Cardiac fibroblast (primary cell): ENCODE measurements at places on chromosomes 7 and 10.

DNA sequence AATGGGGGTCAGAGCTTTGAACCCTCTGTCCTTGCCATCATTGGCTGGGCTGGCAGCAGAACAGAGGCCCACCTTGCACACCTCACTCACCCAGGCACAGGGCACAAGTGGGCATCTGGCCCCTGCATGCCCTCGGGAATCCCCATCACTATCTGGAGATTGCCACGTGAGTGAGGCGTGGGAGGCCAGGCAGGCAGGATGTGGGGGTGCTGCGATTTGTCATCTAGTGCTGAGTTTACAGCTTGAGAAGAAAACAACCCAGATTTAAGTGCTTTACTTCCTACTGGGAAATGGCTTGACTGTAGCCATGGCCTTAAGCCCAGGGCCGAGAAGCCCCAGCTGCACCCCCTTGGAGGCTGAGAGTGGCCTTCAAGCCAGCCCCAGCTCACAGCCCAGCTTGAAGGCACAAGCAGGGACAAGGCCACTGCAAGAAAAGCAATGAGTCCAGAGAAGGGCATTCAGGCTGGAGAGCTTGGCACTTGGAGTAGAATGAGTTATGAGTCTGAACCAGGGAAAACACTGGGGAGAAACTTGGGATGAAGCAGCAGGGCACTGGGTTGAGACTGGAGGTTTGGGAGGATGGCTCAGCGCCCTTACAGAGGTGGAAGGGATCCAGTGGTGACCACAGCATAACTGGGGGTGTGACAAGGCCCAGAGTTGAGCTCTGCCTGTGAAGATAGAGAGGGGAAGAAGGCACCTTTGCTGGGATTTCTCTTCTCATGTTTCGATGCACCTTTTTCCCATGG, 123.0 kb downstream of the CXCL12 start:
- DNase-seq = peak; percentile 53

- DNase-seq = no peak
Observed at GRCh38 chr10:118520116-118520742, 75.2 kb downstream of the PRLHR start.

- DNase-seq = no peak
Observed at GRCh38 chr10:89210794-89211425, 3.8 kb upstream of the CH25H start.

- DNase-seq = no peak
Observed at GRCh38 chr7:15096853-15097252, 194.3 kb upstream of the DGKB start.

DNA sequence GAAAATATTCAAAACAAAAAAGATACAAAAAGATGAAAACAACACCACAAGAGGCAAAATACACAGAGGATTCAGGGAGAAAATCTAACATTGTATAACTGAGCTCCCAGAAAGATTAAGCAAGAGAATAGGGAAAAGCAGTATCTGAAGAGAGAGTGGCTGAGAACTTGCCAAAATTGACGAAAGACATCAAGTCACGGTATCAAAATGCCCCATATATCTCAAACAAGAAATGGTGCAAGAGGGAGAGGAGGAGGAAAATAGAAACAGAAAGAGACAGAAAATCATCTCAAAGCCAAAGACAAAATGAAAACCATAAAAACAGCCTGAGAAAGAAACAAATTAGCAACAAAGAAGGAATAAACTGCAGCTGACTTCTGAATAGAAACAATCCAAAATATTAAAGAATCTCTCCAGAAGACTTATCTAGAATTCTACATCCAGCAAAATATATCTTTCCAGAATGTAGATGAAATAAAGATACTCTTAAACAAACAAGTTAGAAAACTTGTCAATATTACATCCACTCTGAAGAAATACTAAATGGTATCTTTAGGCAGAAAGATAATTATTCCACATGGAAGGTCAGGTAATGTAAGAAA, 5.5 kb downstream of the USP6NL start:
- DNase-seq = peak; percentile 35

DNA sequence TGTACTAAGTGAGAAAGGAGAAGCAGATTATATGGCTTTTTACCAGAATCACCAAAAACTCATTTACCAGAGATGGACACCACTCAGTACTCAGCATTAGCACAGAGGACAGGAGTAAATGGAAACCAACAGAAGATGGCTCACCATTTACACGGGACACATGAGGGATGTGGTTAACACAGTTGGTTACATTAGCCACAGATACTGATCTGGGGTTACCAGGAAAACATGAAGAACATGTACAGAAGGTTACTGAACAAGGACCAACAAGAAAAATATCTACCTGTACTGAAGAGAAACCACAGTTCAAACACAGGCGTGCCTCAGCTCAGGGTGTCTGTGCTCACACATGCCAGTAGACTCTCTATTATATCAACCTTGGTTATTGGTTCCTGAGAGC, 1285.8 kb upstream of the SORCS1 start:
- no peak for DNase-seq

- no peak for DNase-seq
Observed at GRCh38 chr10:118968060-118968459, 61.5 kb upstream of the NANOS1 start.

- DNase-seq = no peak
Observed at GRCh38 chr10:78894089-78894840, 174.5 kb upstream of the ZMIZ1 start.
